ENCODE measurements at places on chromosomes 7 and 10. TPM values are rescaled to one million over a fixed set of nuclear protein-coding genes. Genes with fewer than 3 reads are reported as not detected.

The HMX2 gene
- total RNA-seq: not detected

GRCh38 chr7:91343996-91344629 is 79.9 kb downstream of the FZD1 start:
- H3K4me3 ChIP-seq: no peak overlapping the region
- H3K36me3 ChIP-seq: no peaks in the 10 kb centered on the region
- H3K4me1 ChIP-seq: no peaks in the 10 kb centered on the region
- no peaks in the 10 kb centered on the region for H3K27me3 ChIP-seq
- no peak overlapping the region for H3K27ac ChIP-seq
- peak; percentile 11 for DNase-seq

DNA sequence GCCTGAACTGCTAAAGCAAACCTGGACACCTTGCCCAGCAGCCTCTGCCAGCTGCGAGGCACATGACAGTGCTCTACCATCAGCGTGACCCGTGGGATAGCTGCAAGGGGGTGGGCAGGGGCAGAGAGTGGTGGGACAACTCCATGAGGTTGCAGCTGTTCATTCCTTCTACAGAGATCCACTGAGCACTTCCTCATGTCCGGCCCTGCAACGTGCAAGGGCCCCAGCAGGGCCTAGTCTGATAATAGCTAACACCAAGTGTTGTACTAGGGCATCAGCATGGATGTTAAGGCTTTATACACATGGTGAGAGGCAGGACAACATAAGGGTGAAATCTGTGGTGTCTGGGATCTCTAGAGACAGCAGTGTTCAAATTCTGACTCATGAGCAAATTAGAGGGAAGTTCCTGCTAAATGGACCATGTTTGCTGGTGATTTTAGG is 14.3 kb downstream of the NOD1 start:
- H3K27ac ChIP-seq: no peak overlapping the region
- no peaks in the 10 kb centered on the region for H3K27me3 ChIP-seq
- H3K4me1 ChIP-seq: peaks cover 37% of the 10 kb centered on the region
- DNase-seq: no peak
- H3K4me3 ChIP-seq: no peak overlapping the region

GRCh38 chr10:8060010-8060703 is 5.7 kb downstream of the GATA3 start:
- H3K4me3 ChIP-seq: no peak overlapping the region
- no peaks in the 10 kb centered on the region for H3K36me3 ChIP-seq
- peaks cover 34% of the 10 kb centered on the region for H3K4me1 ChIP-seq
- H3K27me3 ChIP-seq: peaks cover 53% of the 10 kb centered on the region
